ENCODE measurements at places on chromosomes 3 and 15. TPM values are rescaled to one million over a fixed set of nuclear protein-coding genes. Genes with fewer than 3 reads are reported as not detected.

DNA sequence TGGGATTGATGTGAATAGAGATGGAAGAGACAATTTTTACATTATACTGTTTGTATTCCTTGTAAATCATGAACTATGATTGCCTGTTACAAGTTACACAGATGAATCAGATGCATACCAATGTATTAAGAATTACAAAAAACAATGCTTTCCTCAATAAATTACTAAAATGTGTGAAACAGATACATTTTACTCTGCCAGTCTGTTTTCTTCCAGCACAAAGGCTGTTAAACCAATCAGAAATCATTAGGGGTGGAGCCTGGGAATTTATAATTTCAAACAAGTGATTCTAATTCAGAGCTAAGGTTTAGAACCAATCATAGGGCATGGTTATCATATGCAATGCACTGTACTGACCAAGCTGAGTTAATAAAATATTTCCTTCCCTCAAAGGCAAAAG, 21.8 kb upstream of the ANKRD28 start:
- DNase-seq = no peak

- no peak for DNase-seq
Measured at GRCh38 chr3:78015856-78016255, 976.0 kb downstream of the ROBO2 start.

DNA sequence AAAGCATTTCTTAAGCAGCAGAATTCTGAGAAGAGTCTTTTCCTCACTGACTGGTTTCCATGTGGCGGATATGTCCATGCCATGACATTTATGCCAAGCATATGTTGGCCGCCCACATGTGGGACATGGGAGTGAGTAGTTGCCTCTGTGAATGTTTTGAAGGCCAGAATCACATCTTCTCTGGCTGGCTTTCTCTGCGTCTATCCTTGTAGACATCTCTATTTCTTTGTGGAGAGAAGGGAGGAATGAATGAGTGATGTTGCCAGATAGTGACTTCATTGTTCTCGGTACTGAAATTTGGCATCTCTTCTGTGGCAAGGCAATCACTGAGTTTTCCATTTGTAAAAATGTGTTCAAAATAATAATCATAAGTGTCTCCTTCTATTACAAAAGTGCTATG, 316.0 kb downstream of the CLSTN2 start:
- no peak for DNase-seq

The ADAMTS17 gene
- 10.3 TPM for total RNA-seq

The CISH gene
- 3.3 TPM for total RNA-seq

GRCh38 chr15:85751291-85752123, 43.2 kb downstream of the KLHL25 start:
- no peak for DNase-seq

The SERPINI2 gene
- total RNA-seq = not detected

All from gastrocnemius medialis (tissue), 4 donors.